ENCODE measurements at places on chromosomes 5 and 9.

- H3K27ac ChIP-seq, result no peak overlapping the region
- H3K36me3 ChIP-seq, result no peaks in the 10 kb centered on the region
- no peak overlapping the region for H3K4me3 ChIP-seq
- H3K4me1 ChIP-seq, result no peaks in the 10 kb centered on the region
- no peak for DNase-seq
Observed at GRCh38 chr9:13181652-13182051, 97.8 kb downstream of the MPDZ start.

- H3K4me1 ChIP-seq, result no peaks in the 10 kb centered on the region
- no peak for DNase-seq
- peaks cover 25% of the 10 kb centered on the region for H3K27me3 ChIP-seq
- no peak overlapping the region for H3K27ac ChIP-seq
- H3K4me3 ChIP-seq, result no peak overlapping the region
Observed at GRCh38 chr9:87670572-87671264, 55.2 kb upstream of the CTSL start.

GRCh38 chr9:114098021-114098935 is 814 bp downstream of the KIF12 start:
- peaks cover 12% of the 10 kb centered on the region for H3K4me1 ChIP-seq
- no peak overlapping the region for H3K4me3 ChIP-seq
- DNase-seq, result no peak
- H3K36me3 ChIP-seq, result peaks cover 7% of the 10 kb centered on the region
- H3K27ac ChIP-seq, result no peak overlapping the region

GRCh38 chr5:142615948-142616347 is 69.9 kb downstream of the FGF1 start:
- H3K27ac ChIP-seq, result no peak overlapping the region
- peaks cover 36% of the 10 kb centered on the region for H3K27me3 ChIP-seq
- DNase-seq, result no peak
- peaks cover 8% of the 10 kb centered on the region for H3K4me1 ChIP-seq
- no peak overlapping the region for H3K4me3 ChIP-seq

- peaks cover 8% of the 10 kb centered on the region for H3K4me1 ChIP-seq
- no peak overlapping the region for H3K4me3 ChIP-seq
Observed at GRCh38 chr5:139094154-139095131, 103.7 kb downstream of the SIL1 start.

DNA sequence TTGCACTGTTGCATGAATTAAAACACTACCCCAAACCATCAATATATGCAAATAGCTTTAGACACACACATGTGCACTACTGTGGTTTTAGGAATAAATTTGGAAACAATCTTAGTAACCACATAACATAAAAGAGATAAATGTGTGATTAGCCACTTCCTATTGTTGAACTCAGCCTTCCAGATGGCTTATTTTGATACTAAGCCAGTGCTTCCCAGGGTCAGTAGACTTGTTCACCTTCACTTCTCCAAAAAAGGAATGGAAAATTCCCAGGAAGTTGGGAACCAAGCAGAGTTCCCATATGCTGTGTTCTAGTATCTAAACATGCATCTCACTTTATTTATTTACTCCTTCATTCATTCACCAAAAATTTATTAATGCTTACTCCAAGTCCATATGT is 47.8 kb downstream of the SVEP1 start:
- no peak for DNase-seq
- H3K27me3 ChIP-seq, result no peaks in the 10 kb centered on the region
- no peak overlapping the region for H3K4me3 ChIP-seq
- no peak overlapping the region for H3K27ac ChIP-seq
- no peaks in the 10 kb centered on the region for H3K4me1 ChIP-seq
- no peaks in the 10 kb centered on the region for H3K36me3 ChIP-seq

GRCh38 chr9:35714579-35715252 is 17.3 kb downstream of the TLN1 start:
- H3K36me3 ChIP-seq, result peaks cover 15% of the 10 kb centered on the region
- DNase-seq, result no peak
- peaks cover 8% of the 10 kb centered on the region for H3K4me1 ChIP-seq
- no peaks in the 10 kb centered on the region for H3K27me3 ChIP-seq
- no peak overlapping the region for H3K4me3 ChIP-seq

DNA sequence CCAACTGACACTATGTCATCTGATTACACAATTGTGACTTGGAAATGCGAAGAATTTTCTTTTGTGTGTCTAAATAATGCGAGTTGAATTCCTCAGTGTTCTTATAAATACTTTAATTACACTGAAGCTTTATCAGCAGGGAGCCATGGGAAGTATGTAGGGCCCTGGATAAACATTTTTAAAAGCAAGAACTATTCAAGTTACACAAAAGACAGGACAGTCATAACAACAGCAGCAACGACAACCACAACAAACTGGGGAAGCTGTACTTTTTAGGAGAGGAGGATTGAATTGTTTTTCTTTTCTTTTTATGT is 250.3 kb upstream of the ZNF608 start:
- peaks cover 2% of the 10 kb centered on the region for H3K36me3 ChIP-seq
- H3K4me3 ChIP-seq, result no peak overlapping the region
- no peaks in the 10 kb centered on the region for H3K27me3 ChIP-seq
- H3K27ac ChIP-seq, result no peak overlapping the region
- DNase-seq, result no peak
